ENCODE measurements at places on chromosomes 1 and 21.

GRCh38 chr1:68329096-68329835, 96.9 kb upstream of the WLS start:
- DNase-seq, result no peak

DNA sequence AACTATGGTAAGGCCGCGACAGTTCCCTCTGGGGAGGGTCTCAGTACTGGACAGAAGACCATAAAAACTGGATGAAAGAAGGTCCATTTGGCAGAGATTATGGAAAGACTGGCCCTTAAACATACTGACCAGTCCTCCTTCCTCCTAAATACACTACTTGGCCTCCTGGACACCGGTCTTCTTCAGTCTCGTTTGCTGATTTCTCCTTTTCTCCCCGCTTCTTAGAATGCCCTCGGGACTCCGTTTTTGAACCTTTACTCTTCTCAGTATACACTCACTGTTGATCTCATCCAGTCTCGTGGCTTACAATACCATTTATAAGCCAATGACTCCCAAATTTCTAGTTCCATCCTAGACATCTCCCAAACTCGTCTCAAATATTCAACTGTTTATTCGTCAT, 694 bp upstream of the MRPL9 start:
- DNase-seq, result no peak

DNA sequence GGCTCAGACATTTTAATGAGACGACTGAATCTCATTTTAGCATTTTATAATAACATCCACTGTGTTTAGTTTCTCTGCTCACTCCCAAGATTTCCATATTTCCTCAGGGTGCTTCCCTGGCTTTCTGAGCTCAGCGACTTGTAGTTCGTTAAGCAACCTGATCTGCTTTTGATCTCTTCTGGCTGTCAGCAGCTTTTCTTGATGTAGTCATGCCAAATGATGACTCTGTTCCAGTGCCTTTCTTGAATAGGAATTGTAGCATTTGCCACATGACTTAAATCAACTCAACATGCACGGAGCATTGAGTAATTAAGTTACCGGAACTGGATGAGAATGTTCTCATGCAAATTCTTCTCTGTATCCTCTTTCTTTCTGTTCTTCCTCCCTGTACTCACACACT, 246.1 kb downstream of the FMN2 start:
- DNase-seq, result no peak

- no peak for DNase-seq
These were observed 59.3 kb upstream of the FBXO28 start for GRCh38 chr1:224054611-224055010.

GRCh38 chr1:66521721-66522365, 12.1 kb upstream of the SGIP1 start:
- no peak for DNase-seq

GRCh38 chr1:93964777-93965200, 55.6 kb upstream of the GCLM start:
- DNase-seq, result no peak

DNA sequence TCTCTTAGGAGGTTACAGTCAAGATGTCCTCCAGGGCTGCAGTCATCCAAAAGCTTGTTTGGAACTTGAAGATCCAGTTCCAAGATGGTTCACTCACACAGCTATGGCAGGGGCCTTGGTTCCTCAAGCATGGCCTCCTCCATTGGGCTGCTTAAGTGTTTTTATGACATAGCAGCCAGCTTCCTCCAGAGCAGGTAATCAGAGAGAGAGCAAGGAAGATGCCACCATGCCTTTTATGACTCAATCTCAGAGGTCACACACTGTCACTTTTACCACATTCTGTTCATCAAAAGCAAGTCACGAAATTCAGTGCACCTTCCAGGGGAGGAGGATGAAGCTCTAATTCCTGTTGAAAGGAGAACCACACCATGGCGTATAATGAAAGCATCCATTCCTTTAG, 17.1 kb downstream of the ELAPOR1 start:
- no peak for DNase-seq

- DNase-seq, result no peak
These were observed 145.6 kb downstream of the ZZZ3 start for GRCh38 chr1:77536813-77537212.

- DNase-seq, result no peak
These were observed 2.1 kb downstream of the IFI6 start for GRCh38 chr1:27669876-27670275.

- DNase-seq, result no peak
These were observed 86.8 kb downstream of the GDAP2 start for GRCh38 chr1:117842408-117843170.

DNA sequence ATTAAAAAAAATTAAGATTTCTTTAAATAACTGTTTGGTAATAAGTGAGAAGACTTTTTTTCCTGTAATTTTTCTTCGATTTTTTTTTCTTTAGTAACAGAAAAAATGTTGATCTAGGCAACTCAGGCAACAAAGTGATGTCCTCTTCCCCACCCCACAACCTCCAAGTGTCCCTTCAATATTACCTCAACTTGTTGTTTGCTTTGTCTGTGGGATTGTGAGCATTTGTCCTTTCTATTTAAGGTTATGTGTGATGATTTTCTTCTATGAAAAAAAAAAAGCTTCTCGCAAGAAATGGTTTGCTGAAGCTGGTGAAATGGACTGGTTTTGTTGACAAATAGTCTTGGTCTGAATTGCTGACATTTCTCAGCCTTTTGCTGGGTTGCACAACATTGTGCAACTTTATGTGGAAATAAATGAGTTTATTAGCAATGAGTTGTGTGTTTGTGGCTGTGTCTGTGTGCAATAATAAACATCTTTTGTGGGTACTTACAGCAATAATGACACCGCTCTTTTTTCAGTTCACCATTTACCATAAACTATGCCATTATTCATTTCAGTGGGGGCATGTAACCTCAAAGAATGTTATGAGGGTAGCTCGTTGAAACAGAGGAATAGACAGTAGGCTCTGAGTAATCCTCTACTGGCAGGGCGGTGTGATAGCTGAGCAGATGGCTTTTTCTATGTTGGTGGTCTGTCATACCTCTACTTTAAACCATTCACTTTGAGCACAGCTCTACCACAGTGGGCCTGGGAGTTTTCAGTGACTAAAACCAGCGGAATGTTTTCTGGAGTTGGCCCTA, 218.4 kb downstream of the HLX start:
- DNase-seq, result no peak

GRCh38 chr1:52520148-52520547, 32.7 kb downstream of the TUT4 start:
- DNase-seq, result no peak

GRCh38 chr1:226892524-226892875, 22.1 kb downstream of the PSEN2 start:
- DNase-seq, result no peak

DNA sequence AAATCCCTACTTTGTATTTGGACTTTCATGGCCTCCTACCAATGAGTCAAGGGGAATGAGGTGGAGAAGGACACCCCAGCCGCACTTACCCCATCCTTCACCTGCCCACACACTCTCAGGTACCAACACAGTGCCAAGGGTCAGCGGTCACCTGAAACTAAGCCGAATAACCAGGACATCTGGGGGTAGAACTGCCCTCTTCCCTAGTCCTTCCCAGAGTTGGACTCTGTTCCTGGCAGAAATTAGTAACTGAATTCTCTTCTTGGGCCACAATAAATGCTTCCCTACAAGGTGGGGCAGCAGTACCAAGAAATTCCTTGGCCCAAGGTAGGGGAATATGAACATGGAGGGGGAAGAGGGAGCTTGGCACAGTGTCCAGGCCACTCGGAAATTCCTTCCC, 7.3 kb downstream of the SLC45A3 start:
- DNase-seq, result no peak

DNA sequence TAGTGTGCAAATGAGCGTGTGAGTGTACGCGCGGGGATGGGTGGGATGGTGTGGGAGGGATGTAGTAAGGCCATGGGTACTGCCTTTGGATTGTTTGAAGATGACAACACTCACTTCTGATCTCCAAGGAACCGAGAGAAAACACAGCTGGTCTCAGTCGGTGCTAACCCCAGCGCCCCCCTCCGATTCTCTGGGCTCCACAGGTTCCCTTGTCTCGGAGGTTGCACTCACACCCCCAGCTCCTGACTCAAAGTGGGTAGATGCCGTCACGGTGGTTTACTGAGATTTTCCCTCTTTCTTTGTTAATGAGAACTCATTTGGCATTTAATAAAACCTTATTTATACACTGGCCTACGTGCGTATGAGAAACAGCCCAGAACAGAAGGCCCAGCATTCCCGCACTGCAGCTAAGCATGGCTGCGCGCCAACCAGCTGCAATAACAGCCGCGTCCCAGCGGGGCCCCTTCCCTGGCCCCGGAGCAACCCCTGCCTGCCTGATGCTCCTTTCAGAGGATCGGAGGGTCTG, 25.8 kb downstream of the ABCA4 start:
- DNase-seq, result peak; percentile 94
